CD8-positive, alpha-beta memory T cell (primary cell): ENCODE measurements at places on chromosomes 13 and 19. TPM values are rescaled to one million over a fixed set of nuclear protein-coding genes. Genes with fewer than 3 reads are reported as not detected.
A peak's percentile ranks its signal among the peaks of the same experiment; 100 is the strongest.

Gene KLF1
- total RNA-seq, result 0.84 TPM

Gene SIGLEC9
- 0.46 TPM for total RNA-seq

Gene DOCK6
- total RNA-seq, result 3.5 TPM

Gene ZNF506
- total RNA-seq, result 27.8 TPM

Gene PRR12
- 27.5 TPM for total RNA-seq

Gene SIGLECL1
- total RNA-seq, result not detected

Gene SLC1A6
- not detected for total RNA-seq

Gene STAP2
- 6.1 TPM for total RNA-seq

Gene ECSIT
- total RNA-seq, result 61.0 TPM

Gene KCNRG
- total RNA-seq, result 0.42 TPM

Gene PRX
- 1.4 TPM for total RNA-seq

DNA sequence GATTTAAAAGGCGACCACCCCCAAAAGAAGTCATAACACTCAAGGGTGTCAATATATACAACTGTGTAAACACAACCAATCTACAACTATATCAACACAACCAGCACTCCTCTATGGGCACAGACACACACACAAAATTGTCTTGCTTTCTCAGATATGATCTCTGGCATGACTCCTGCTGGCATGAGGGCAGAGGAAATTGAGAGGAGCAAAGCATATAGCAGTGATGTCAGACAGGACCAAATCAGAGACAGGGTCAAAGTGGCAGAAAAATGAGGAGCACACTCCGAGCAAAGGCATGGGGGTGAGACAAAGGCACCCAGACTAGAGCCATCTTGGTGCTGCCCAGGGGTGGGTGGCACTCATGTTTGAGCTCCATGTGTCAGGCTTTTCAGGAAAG, 9.6 kb downstream of the IRGQ start:
- DNase-seq, result no peak

DNA sequence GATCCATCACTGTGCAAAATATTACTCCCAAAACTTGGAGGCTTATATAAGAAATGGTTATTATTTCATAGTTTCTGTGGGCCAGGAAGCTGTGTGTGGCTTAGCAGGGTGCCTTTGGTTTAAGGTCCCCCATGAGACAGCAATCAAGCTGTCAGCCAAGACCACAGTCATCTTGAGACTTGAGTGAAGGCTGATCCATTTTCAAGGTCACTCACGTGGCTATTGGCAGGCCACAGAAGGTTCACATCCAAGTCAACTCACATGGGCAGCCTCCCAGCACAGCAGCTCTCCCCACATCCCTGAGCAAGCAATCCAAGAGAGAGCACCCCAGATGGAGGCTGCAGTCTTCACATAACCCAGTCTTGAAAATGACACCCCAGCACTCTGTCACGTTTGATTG, 537.4 kb downstream of the MYO16 start:
- no peak for DNase-seq

GRCh38 chr13:110302997-110303396, 4.0 kb downstream of the COL4A1 start:
- no peak for DNase-seq

GRCh38 chr13:49342454-49342853, 94.7 kb downstream of the CDADC1 start:
- DNase-seq, result no peak

DNA sequence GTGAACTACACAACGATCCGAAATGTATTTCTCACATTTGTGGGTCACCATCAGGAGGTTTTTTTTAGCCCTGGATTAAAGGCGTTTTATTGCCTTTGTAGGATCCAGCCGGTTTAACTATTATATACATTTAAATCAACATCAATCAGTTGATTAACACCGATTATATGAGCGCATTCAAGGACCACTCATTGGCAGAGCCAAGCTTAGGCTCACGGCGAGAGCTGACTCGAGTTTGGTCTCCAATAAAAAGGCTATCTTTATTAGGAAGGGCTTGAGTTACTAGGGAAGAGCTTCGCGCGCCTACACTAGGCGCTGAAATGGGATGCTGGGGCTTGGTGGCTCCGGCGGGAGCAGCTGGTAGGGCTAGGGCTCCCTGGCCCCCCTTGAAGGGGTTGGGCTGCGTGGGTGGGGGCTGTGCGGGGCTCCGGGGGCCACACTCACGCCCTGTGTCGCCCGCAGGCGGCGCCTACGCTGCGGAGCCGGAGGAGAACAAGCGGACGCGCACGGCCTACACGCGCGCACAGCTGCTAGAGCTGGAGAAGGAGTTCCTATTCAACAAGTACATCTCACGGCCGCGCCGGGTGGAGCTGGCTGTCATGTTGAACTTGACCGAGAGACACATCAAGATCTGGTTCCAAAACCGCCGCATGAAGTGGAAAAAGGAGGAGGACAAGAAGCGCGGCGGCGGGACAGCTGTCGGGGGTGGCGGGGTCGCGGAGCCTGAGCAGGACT, 4.2 kb downstream of the PDX1 start:
- DNase-seq, result no peak

GRCh38 chr13:45737571-45738017, 35.5 kb downstream of the CBY2 start:
- no peak for DNase-seq

DNA sequence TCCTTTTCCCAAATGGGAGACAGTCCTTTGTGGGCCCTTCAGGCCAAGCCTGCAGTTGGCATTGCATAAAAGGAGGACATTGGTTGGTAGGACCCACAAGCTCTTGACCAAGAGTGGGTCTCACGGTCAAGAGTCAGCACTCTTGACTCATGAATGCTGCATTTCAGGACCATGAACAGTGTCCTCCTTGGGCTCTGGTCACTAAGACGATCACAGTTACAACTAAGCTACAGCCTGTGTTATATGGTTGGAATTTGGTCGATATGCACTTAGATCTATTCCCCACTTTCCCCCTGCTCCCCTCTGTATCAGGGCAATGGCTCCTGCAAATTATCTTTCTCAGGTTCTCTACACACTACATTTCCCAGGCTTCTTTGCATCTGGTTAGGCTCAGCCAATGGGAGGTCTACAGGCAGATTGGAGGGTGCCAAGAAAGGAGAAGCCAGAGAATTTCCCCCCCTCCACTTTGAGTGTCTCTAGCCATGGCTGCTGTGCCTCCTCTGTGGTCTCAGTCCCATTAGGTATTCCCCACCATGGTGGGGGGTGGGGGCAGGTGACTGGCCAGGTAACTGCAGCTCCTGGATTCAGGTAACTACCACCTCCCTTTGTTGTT, 3.1 kb upstream of the OLFM2 start:
- no peak for DNase-seq

GRCh38 chr13:28313579-28313978, 175.2 kb downstream of the PAN3 start:
- no peak for DNase-seq

- DNase-seq, result no peak
These were observed 885.0 kb downstream of the UQCRFS1 start for GRCh38 chr19:28327905-28328304.

GRCh38 chr19:31347828-31348392, 1.3 kb downstream of the TSHZ3 start:
- no peak for DNase-seq

GRCh38 chr19:8904597-8904996, 72.4 kb downstream of the MBD3L1 start:
- DNase-seq, result no peak

- DNase-seq, result no peak
These were observed 29.9 kb downstream of the USP12 start for GRCh38 chr13:27141746-27142145.

- DNase-seq, result peak; percentile 37
These were observed 20.0 kb upstream of the ZDHHC20 start for GRCh38 chr13:21478881-21479808.

DNA sequence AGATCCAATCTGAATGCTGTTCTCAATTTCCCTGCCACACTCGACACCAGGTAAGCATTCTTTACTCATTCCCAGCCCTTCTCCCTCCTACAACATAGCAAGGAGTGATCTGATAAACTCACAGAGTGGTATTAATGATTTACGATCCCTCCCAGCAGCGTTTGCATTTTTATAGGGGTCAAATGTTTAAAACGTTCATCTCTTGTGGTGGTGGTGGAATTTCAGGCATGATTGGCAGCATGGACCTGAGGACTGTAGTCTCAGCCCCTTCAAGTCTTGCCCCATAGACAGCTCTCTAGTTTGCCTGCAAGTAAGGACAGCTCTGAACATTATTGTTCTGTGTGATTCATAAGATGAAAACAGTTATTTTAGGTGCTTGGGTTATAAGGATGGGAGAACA, 565.7 kb downstream of the EFNB2 start:
- no peak for DNase-seq

GRCh38 chr13:78129823-78130222, 211.2 kb upstream of the EDNRB start:
- no peak for DNase-seq

DNA sequence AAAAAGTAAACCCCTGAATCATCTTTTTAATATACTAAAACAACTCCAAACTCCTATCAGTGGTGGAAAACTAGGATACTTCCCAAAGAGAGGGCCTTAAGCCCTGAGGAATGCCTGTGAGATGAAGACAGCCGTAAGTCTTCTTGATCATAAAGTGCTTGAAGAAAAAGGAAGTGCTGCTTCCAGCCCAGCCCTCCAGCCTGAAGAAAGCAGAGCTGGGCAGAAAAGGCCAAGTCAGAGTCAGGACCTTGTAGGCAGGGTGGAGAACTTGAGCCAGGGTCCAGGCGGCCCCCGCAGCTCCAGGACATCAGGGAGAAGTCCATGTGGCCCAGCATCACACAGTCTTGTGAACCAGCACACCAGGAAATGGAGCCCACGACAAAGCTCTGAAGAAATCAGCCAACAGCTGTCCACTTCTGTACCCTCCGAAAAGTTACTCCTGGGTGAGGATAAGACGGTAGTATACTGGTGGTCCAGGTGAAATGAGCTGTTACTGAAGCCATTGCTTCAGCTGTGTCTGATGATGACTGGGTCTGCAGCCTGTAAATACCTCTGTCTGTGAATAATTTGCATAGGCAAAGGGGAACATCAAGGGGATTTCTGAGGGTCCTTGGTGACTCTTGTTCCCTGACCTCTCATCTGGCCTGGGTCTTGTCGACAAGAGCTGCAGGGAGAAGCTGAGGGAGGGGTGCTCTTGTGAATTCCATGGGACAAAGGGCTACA, 18.7 kb upstream of the CRYL1 start:
- DNase-seq, result no peak

DNA sequence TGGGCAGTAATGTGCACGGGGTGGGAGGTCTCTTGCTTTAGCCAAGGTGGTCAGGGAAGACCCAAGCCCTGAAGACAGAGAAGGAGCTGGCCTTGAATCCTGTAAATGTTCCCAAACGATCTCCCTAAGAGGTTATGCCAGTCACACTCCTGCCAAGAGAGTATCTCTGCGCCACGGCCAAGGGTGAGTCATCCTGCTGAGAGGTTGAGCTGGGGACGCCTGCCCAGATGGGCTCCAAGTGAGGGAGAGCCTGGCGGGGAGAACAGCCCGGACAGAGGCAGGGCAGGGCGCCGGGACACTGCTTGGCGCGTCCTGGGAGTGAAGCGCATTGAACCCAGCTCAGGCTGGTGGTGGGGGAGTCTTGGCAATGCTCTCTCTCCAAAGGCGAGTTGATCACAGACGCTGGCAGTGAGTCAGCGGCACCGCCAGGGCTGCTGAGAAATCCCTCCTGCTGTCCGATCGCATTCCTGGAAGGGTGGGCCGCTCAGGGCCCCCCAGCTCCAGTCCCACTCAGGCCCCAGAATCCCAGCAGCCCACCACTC, 16.4 kb downstream of the SULT2B1 start:
- no peak for DNase-seq

DNA sequence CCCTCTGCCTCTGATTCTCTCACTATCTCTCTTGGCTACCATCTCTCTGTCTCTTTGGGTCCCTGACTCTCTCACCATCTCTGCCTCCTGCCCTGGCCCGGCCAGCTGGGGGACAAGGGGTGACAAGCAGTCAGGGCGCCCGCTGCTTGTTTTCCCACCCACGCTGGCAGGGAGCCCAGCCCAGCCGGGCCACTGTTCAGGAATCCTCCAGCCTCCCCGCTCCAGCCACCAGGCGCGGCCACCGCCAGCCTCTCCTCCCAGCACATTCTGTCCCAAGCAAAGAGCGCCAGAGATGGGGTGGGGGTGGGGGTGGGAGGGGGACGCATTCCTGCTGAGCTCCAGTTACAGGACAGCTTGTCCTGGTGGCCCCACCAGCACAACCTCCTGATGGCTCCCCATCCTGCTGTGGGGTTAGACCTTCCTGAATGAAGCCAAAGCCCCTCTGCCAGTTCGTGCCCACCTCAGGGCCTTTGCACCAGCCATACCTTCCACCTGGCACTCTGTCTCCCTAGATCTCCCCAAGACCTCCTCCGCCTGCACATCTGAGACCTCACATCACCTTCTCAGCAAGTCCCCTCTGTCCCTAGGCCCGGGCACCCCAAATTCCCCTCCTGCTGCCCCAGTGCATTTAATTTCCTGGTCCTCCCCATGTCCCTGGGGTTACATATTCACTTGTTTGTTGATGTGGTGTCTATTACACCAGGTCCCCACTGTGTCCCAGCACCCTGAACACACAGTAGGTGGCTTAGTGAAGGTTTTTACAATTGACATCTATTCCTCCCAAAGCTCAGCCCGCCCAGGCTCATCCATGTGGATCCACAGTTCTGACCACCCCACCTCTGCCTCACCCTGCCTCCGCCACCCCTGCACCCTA, 12.5 kb downstream of the ARRDC2 start:
- no peak for DNase-seq

- DNase-seq, result no peak
These were observed 2.8 kb upstream of the ZNF83 start for GRCh38 chr19:52640916-52641315.

DNA sequence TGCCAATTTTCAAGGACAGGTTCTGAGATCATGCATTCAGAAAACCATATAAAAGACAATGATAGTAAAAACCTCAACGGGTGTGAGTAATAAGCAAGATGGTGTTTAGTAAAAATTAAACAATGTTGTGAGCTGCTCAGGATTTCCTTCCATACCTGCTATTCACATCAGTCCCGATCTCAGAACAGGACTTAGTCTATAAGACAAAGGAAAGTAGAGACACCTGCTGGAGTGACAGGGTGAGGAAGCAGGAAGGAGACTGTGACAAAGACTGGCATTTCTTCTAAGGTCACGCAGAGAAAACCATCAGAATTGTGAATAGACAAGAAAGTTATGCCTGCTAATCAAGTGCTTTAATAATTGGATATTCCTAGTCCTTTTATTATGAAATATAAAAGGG, 648.0 kb downstream of the DACH1 start:
- no peak for DNase-seq

DNA sequence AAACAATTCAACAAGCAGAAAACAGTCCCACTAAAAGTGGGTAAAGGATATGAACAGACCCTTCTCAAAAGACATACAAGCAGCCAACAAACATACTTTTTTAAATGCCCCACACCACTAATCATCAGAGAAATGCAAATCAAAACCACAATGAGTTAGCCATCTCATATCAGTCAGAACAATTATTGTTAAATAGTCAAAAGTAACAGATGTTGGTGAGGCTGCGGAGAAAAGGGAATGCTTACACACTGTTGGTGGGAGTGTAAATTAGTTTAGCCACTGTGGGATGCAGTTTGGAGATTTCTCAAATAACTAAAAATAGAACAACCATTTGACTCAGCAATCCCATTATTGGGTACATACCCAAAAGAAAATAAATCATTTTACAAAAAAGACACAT, 8.7 kb downstream of the ZNF529 start:
- no peak for DNase-seq

GRCh38 chr19:6068711-6069110, 41.6 kb downstream of the RFX2 start:
- no peak for DNase-seq
